Thymus (tissue), 14 donors: ENCODE measurements at places on chromosomes 2 and 18.

DNA sequence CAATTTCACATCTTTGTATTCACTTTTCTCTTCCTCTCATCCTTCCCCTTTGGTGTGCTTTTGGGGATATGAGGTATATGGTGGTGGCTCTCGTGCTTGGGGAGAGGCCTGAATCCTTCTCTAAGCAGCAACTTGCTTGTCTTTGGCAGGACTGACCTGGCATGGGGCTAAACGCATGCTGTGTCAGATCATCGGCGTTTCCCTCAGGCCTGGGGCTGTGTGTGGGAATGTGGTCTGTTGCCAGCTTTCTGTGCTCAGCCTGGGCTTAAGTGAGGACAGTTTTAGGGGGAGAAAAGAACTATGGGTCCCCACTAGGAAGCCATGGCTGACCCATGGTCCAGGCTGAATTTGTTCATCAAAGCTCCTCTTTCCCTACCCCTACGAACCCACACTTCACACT, 60.7 kb downstream of the TET3 start:
- DNase-seq: no peak

- no peak for DNase-seq
These were observed 8.0 kb downstream of the SIX3 start for GRCh38 chr2:44949329-44950151.

- DNase-seq: no peak
These were observed 9.2 kb upstream of the SERPINB2 start for GRCh38 chr18:63878343-63878742.

GRCh38 chr2:44623622-44624351, 262.0 kb downstream of the CAMKMT start:
- DNase-seq: no peak

DNA sequence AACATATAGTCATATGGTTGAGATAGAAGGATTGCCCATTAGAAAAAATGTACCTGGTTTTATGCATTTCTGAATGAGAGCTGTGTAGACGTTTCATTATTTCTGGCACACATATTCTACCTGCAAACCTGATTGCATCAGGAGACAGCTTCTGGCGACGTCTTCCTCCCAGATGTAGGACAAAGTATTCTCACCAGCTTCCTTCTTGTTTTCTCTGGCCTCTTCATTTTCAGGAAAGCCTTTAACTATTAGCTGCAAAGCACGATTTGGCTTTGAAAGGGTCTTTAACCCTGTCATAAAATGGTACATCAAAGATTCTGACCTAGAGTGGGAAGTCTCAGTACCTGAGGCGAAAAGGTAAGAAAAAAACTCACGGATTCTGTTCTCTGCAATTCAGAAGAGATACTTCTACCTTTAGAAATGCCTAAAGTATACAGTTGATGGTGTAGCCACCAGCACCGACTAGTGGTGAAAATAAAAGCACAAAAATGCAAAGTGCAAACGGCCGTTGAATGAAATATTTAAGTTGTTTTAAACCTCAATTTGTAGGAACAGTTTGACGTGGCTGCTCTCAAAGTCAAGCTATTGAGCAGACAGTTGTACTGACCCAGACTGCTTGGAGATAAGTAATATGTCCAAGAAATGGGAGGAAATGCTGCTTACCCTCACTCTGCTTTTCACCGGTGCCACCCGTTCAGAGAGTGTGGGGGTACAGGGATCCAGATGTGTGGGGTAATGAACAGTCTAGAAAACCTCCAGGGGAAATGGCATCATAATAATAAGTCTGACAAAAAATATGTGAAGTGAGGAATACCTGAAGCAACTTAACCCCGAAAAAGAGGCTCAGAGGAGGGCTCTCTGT, 20.2 kb downstream of the IL18RAP start:
- no peak for DNase-seq

- no peak for DNase-seq
These were observed 87.1 kb upstream of the SLC66A3 start for GRCh38 chr2:11068079-11068741.

DNA sequence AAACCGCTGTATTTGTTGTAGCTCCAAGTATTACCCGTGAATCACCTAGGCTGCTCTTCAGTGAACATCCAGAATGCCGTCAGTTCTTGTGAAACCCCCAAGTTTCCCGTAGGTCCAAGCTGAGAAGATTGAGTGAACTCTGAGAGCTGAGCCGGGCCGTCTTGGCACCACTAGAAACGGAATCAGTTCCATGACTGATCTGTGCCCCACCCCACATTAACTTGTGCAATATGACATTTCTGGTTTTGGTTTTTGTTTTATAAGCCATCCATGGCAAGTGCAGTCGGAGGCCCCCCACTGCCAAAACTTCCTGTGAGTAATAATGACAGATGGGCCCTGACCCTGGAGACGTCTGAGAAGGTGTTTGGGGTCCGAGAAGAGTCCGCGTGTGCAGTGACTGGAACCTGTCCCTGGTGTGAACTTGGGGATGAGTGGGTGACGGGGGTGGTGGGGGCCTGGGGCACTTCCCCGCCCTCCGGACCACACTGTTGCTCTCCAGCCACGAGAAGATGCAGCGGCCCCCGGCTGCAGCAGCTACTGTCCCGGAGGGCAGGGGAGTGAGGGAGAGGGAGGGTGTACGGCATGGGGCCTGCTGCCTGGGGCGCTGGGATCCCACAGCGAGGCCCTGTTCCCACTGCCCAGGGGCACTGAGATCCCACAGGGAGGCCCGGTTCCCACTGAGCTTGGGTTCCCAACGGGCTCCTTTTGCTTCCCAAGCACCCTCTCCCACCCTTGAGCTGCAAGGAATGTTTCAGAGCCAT, 26.5 kb downstream of the NFATC1 start:
- DNase-seq: no peak

GRCh38 chr2:7292154-7292691, 375.0 kb downstream of the RNF144A start:
- DNase-seq: no peak

DNA sequence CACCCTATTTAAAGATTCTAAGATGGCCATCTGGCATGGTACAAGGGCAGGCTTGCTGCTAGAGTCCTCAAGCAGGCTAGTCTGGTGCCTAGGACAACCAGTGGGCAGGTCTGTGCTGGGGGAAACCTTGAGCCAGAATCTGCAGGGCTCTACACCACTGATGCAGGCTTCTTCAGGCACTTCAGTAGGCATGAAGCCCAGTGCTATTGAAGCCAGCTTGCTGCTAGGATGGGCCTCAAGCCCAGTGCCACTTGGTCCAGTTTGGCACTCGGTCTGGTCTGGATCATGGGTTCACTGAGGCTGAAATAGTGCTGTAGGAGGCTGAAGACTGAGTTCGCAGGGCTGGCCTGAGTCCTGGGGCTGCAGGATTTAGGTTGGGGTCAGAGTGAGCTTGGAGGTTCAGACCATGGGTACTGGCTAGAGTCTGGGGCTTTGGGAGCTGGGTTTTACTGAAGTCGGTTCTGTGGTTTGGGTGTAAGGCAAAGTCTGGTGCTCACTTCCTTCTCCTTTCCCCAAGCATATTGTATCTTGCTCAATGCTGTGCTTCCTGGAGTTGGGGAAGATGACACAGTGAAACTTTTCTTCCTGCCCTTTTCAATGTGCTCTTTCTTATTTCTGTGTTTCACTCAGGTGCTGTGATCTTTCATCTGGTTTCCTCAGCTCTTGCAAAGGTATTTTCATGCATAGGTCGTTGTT, 41.2 kb downstream of the SP100 start:
- DNase-seq: peak; percentile 33

- no peak for DNase-seq
These were observed 96.2 kb upstream of the STK39 start for GRCh38 chr2:168343586-168343985.

- no peak for DNase-seq
These were observed 19.3 kb downstream of the GALNT13 start for GRCh38 chr2:153891051-153891450.

GRCh38 chr2:237875256-237876060, 16.0 kb downstream of the RAMP1 start:
- no peak for DNase-seq

DNA sequence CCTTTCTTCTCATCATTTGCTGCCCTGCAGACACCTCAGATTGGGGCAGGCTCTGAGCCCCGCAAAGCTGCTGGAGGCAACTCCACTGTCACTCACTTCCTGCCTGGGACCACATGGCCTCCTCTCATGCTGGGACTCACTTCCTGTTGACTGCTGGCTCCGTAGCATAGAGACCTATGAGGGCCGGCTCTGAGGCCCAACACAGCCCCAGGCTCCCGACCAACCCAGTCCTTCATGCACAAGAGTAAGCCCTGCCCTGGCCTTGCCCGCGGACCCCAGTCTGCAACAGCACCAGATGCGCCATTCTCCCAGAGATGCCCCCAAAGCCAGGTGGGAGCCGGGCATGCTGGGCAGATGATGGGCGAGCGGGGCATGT, 55.7 kb downstream of the DNMT3A start:
- peak; percentile 76 for DNase-seq

DNA sequence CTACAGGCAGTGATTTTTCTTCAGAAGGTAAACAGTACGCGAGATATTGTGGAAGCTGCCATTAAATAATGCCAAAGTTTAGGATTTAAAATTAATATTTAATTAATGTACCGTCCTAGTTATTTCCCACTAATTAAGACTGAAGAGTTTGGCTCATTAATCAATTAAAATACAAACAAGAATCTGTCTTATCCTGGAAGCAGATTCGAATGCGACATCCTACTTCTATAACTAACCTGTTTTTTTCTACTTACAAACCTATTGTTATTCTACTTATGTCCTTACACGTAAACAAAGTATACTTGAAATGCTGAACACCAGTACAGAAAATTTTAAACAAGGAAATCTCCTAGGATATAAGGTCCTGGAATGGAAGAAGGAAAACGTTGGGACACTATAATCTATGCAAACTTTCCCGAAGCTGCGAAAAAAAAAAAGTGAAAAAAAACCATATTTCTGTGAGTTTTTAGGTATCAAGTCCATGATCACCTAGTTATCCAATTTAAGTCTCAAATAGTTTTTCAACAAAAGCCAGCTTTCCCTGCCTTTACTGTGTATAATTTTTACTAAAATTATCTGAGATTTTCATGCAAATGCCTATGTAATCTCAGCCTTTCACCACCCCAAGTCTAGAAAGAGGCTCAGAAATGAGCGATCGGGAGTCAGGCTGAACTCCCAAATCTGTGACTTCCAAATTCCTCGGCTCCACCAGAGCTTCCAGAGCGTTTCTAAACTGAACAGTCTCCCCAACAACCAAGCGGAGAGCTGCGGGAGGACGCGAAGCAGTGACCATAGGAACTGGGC, 1.2 kb upstream of the C2orf15 start:
- peak; percentile 11 for DNase-seq

DNA sequence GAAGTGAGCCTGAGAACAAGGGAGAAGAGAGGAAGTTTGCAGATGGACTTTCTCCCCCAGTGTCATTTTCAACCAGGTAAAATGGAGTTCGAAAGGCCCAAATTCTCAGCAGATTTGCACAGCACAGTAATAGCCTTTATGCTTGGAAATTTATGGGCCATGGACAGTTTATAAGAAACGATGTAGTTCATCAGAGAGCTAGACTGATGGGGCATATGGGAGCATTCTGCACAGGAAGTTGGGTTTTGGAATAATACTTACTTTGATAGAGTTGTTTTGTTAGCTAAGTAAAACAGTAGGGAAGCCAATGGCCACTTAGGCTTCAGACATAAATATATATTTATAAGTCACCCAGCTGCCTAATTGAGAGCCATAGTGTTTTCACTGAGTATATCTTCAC, 169.4 kb downstream of the MEIS1 start:
- no peak for DNase-seq

- DNase-seq: no peak
These were observed 27.6 kb downstream of the NCK2 start for GRCh38 chr2:105772362-105772761.

GRCh38 chr2:231130336-231131056, 5.7 kb upstream of the HTR2B start:
- DNase-seq: no peak

- DNase-seq: no peak
These were observed 406.6 kb upstream of the MMADHC start for GRCh38 chr2:149994057-149994728.

DNA sequence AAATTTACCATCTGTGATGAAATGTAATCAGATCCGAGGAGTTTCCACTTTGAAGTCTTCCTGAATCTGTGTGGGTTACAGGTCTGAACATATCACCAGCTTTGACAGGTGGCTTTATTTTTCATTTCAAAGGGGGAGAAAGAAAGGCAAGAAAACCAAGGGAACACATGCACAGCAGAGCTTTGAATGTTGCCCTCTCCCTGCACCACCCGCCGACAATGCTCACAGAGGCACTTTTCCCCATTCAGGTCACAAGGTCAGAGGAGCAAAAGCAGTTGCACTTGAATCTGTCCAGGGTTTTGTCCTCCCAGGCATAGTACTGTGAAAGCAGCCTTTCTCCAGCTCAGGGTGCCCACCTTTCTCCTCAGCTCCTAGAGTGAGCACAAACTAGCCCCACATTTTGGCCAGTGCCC, 130.2 kb downstream of the OSR1 start:
- no peak for DNase-seq

GRCh38 chr2:29014811-29015421, 33.8 kb downstream of the TOGARAM2 start:
- DNase-seq: no peak

- no peak for DNase-seq
These were observed 442.5 kb downstream of the ARHGAP15 start for GRCh38 chr2:143571747-143572146.

GRCh38 chr2:172427256-172427989, at the start of gene ITGA6:
TSS of gene ITGA6 (plus strand) at chr2:172427586.
- peak; percentile 80 for DNase-seq

- no peak for DNase-seq
These were observed 60.7 kb upstream of the ASAP2 start for GRCh38 chr2:9145752-9146430.

DNA sequence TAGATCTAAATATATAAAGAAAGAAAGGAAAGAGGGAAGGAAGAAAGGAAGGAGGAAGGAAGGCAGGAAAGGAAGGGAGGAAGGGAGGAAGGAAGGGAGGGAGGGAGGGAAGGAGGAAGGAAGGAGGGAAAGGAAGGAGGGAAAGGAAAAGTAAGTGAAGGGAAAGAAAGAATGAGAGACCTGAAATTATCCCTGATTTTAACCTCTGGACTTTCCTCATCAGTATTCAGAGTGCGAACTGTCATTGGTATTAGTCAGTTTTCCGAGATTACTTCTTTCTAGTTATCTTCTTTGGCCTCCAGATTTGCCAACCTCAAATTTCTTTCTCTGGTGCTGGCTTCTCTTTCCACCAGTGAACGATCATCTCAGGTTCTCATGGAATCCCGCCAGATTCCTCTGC, 215.5 kb upstream of the FN1 start:
- DNase-seq: no peak

- no peak for DNase-seq
These were observed 43.0 kb upstream of the ZNF804A start for GRCh38 chr2:184555352-184555751.

GRCh38 chr18:46867367-46868143, 49.8 kb downstream of the PIAS2 start:
- DNase-seq: no peak

- DNase-seq: no peak
These were observed 154.2 kb downstream of the RDH14 start for GRCh38 chr2:18406219-18406618.
